Liver (tissue), 10 donors: ENCODE measurements at places on chromosomes 7 and 10. TPM values are rescaled to one million over a fixed set of nuclear protein-coding genes. Genes with fewer than 3 reads are reported as not detected.

The TFEC gene
- total RNA-seq, result 5.1 TPM

The NPFFR1 gene
- under 0.01 TPM for total RNA-seq

The MINDY4 gene
- 6.1 TPM for total RNA-seq

The CAV2 gene
- 6.8 TPM for total RNA-seq

The UCN3 gene
- 0.23 TPM for total RNA-seq

The INHBA gene
- total RNA-seq, result 0.23 TPM

DNA sequence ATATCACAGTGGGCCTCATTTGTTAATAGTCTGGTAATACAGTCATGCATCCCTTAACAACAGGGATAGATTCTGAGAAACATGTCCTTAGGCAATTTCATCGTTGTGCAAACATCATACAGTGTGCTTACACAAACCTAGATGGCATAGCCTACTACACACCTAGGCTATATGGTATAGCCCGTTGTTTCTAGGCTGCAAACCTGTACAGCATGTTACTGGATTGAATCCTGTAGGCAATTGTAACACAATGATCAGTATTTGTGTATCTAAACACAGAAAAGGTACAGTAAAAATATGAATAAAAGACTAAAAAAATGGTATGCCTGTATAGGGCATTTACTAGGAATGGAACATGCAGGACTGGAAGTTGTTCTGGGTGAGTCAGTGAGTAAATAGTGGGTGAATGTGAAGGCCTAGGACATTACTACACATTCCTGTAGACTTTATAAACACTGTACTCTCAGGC is 12.0 kb upstream of the RHOBTB1 start:
- DNase-seq, result no peak

DNA sequence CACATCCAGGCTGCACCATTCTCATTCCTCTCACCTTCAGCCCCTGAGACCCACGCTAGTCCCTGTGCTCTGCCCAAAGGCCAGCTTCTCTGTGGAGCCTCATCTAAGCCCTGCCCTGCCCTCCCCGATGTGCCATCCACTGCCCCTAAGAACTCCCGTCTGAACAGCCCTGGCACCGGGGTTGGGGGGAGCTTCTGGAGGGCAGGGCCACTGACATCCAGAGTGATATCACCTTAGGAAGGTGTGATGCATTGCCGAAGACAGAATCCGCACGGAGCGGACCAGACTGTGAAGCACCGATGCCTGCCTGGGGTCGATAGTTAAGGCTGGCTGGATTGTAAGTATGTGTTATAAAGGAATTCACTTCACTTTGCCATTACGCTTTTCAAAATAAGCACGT is 511.0 kb downstream of the PTPRN2 start:
- DNase-seq, result no peak

DNA sequence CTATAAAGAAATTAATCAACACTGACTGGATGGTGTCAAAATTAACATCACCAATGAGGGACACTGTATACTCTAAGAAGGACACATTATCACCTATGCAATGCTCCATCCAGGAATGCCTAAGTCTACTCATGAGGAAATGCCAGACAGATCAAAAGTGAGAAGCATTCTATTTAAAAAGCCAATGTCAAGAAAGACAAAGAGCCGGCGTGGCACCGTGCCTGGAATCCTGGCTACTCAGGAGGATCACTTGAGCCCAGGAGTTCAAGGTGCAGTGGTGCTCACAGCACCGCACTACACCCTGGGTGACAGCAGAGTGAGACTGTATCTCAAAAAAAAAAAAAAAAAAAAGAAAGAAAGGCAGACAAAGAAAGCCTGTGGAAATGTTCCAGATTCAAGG is 45.5 kb upstream of the ANAPC16 start:
- no peak for DNase-seq

GRCh38 chr7:101186194-101186593 is 6.1 kb upstream of the NAT16 start:
- no peak for DNase-seq

DNA sequence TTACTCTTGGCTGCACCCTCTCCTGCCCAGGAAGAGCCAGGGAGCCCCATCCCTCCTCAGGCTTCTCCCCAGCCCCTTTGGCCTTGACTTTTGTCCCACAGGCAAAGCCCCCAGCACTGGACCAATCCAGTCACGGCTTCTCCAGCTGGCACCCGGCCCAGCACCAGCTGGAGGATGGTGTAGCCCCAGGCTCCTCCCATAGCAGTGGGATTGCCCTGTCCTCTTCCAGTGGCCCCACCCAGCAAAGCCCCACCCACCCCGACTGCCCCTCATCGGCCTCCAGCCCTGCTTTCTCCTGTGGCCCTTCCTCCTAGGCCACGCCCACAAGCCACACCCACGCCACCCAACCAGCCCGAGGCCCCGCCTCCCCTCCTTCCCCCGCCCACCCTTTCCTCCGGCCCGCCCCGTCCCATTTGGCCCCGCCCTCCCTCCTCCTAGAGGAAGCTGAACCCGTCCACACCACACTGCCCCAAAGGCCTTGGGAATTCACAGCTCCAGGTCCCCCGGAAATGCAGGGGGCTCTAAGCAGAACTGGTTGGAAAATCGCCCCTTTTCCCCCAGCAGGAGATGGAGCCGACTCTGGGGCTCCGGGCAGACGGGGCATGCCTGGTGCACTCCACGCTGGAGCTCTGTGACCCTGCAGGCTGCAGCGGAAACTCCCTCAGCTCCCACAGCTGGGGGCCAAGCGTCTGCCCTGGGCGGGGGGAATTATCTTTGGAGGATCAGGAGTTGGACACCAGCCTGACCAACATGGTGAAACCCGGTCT is 25.2 kb downstream of the GET4 start:
- peak; percentile 97 for DNase-seq

DNA sequence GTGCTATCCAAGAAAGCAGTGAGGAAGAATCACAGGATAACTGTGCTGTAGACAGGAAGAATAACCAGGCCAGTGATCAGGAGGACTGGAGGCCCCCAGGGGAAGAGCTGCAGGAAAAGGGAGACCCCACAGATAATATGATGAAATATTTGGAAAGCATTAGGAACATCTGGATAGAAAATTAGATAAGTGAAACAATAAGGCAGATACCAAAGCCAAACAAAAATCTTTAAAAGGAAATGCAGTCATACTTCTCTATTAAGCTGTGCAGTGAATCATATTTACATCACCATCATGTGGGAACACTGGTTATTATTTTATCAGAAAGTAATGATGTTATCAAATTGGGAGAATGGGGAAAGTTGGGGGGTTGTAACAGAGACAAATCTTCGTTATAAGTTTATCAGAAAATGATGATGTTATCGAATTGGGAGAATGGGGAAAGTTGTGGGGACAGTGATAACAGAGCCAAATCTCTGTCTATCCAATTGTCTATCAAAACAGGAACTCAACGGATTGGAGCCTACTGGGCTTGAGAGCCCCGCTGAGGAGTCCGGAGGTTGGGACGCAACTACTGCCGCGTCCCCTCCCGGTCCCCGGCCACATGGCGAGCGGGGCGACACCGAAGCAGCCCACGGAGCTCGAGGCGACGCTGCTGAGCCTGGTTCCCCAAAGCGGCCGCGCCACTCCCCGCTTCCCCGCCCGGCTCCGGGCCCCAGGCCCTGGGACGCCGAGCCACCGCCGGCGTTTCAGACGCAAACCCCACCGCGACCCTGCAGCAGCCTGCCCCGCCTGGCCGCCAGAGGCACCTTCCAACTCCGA is 14.0 kb upstream of the RALA start:
- no peak for DNase-seq

DNA sequence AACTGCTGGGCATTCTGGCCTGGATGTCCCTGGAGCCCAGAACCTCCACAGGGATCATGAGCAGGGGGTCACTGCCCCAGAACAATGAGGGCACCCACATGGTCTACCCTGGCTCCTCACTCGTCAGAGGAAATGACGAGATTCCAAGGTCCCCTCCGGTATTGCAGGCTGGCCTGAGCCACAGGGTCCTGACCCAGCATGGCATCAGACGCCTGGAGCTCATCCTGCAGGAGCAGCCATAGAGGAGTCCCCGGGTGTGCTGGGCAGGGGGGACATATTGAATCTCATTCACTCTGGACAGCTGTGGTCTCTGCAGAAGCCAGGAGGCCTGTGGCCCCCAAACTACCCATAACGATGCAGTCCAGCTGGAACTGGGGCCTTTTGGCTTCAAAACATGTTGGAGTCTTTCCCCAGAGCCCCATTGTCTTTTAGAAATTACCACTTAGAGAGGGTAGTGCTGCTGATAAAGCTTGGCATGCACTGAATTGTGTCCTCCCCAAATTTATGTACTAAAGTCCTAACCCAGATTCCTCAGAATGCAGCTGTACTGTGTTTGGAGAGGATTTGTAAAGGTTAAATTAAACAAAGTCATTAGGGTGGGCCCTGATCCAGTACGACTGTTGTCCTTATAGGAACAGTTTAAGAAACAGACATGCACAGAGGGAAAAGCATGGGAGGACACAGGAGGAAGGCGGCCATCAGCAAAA is 27.7 kb downstream of the ANXA8 start:
- peak; percentile 25 for DNase-seq

DNA sequence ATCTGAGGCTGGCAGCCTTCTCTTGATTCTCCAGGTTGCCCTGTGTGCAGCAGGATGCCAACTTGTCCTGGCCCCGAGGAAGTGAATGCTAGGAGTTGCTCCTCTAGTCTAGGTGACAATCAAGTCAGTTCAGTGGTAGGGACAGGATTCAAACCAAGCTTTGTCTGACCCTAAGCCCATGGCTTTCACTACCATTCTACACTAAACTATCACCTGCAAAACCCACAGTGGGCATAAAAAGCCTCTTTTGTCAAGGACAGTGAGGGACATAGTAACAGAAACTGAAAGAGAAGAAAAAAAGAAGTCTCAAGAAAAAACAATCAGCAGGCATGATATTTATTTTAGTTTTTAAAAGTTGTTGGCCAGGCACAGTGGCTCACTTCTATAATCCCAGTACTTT is 33.5 kb downstream of the KCNMA1 start:
- no peak for DNase-seq

DNA sequence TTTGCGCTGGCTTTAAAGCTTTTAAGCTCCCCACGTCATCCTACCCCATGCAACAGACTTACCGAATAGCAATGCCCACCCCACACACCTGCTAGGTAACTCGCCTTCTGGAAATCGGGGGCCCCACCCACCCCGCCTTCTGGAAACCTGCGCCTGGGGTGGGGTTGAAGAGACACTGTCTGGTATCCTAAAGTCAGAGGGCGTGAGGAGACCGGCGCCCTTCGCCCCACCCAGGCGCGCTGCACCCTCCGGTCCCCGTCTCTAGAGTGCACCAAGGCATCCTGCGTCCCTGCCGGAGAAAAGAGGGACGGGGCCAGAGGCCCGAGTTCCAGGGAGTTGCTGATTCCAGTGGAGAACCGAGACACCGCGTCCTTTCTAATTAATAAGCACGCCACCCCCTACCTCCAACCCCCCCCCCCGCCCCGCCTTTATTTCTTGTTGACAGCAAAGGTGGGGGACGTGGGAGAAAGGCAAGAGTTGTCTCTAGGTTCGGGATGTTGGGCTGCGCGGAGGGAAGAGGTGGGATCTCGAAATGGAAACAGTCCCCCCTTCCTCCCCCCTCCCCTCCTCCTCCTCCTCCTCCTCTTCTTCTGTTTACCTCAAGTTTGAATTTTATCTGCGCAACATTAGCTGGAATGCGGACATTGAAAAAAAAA is 220.9 kb upstream of the MKLN1 start:
- peak; percentile 44 for DNase-seq

- no peak for DNase-seq
Measured at GRCh38 chr10:95759233-95759826, 3.4 kb downstream of the ENTPD1 start.

DNA sequence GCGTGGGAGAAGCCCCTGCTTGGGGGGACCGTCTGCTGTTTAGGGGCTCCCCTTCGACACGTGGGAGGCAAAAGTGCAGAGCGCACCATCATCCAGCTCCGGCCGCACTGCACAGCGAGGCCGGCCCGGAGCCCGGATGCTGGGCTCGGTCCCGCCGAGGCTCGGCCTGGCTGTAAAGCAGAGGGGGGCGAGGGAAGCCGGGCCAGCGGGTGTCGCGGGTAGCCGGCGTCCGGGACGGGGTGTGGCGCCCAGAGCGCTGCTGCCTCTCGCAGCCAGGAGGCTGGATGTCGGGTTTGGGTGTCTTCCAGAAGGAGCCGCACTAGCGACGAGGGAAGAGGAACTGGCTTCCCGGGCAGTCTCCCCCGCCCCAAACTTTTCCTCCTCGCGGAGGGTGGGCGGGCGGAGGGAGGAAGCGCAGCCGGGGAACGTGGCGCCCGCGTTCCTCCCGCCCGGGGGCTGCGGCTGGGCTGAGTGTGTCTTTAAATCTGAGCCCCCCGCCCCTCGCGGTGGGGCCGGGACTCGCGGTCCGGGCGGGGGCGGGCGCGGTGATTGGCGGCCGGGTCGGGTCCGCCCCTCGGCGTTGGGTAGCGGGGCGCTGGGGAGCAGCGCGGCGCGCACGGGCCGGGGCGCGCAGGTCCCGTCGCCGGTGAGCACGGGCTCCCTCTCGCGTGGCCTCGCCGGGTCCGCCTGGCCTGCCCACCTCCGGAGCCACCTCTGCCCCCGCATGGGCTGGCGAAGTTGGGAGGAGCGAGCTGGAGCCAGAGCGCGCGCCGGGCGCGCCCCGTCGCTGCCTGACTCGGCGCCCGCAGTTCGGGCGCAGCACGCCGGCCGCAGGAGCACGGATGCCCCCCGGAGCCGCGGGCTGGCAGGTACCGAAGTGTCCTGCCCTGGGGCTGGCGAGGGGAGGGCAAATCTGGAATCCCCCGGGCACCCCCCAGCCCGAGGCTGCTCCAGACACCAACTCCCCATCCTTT is at the start of gene PALD1:
Gene PALD1, plus strand, starts transcription at position 577 of the 974 bp plus-strand sequence. CDS start 47,185 bp downstream, outside the sequence.
- no peak for DNase-seq

GRCh38 chr10:102627291-102627735 is 17.0 kb upstream of the TRIM8 start:
- no peak for DNase-seq

DNA sequence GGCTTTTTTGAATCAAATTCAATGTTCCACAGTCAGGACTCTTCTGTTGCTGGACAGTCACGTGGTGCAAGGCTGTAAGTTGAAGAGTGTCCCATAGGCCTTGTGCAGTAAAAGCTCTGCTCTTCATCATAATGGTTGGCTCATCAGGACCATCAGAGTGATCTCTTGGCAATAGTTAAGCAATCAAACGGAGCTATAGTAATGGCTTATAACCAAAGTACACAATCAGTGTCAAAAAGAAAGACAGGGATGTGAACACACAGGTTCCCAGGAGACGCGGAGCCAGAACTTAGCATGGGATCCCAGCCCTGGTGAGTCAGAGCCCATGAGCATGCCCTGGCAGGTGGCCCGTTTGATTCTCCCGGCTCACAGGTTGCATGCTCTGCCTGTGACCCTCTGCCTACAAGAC is 10.8 kb upstream of the GPNMB start:
- DNase-seq, result no peak

GRCh38 chr7:53719122-53719521 is 683.7 kb downstream of the POM121L12 start:
- no peak for DNase-seq
